ENCODE measurements at places on chromosomes 3 and 15. TPM values are rescaled to one million over a fixed set of nuclear protein-coding genes. Genes with fewer than 3 reads are reported as not detected.

Gene HYAL1
- polyA plus RNA-seq = 0.32 TPM

Gene ADAMTSL3
- polyA plus RNA-seq = not detected

Gene ZCWPW2
- 0.64 TPM for polyA plus RNA-seq

Gene SOX14
- not detected for polyA plus RNA-seq

Gene INKA1
- polyA plus RNA-seq = 4.3 TPM

Gene A4GNT
- not detected for polyA plus RNA-seq

Gene FSTL1
- 0.29 TPM for polyA plus RNA-seq

Gene ATP13A5
- not detected for polyA plus RNA-seq

Gene RAB6B
- polyA plus RNA-seq = 0.29 TPM

Gene SMCO1
- polyA plus RNA-seq = not detected

Gene PTX3
- not detected for polyA plus RNA-seq

Gene SLC2A2
- not detected for polyA plus RNA-seq

Gene DOCK3
- not detected for polyA plus RNA-seq

Gene RHCG
- not detected for polyA plus RNA-seq

Gene HCLS1
- 481 TPM for polyA plus RNA-seq

Gene CACNA2D2
- not detected for polyA plus RNA-seq

Gene CHSY1
- polyA plus RNA-seq = 3.7 TPM

Gene LSMEM2
- not detected for polyA plus RNA-seq

Gene LMAN1L
- not detected for polyA plus RNA-seq

Gene TNNC1
- polyA plus RNA-seq = not detected

Gene ETFA
- 103 TPM for polyA plus RNA-seq

Gene CCRL2
- 1.2 TPM for polyA plus RNA-seq

Gene OXTR
- polyA plus RNA-seq = 0.05 TPM

Gene CD200R1
- 3.8 TPM for polyA plus RNA-seq

Gene CD200R1L
- polyA plus RNA-seq = not detected

Gene SELENOS
- polyA plus RNA-seq = 25.7 TPM
